H54 (cell line): ENCODE measurements at places on chromosomes 13 and 19.

DNA sequence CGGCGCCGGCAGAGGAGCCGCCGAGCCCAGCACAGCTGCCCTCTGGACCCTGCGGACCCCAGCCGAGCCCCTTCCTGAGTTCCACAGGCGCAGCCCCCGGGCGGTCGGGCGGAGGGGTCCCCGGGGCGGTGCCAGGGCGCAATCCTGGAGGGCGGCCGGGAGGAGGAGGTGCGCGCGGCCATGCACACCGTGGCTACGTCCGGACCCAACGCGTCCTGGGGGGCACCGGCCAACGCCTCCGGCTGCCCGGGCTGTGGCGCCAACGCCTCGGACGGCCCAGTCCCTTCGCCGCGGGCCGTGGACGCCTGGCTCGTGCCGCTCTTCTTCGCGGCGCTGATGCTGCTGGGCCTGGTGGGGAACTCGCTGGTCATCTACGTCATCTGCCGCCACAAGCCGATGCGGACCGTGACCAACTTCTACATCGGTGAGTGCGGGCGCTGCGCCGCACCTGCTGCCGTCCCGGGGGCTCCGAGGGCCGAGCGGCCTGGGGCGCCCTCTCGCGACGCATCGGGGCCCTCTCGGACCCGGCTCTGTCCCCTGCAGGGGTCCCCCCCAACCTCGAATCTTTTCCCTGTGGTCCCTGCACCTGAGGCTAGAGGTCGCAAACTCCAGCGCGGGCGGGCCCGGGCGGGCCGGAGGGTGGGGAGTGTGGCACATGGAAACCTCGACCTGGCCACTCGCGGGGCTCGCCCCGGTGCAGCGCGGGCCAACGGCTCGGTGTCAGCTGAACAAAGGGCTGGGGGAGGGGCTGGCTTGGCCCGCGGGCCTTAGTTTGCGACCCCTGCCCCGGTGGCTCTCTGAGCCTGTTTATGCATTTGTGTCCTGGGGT is at the start of gene KISS1R:
Gene KISS1R (plus strand): TSS at position 11 of the 829 bp plus-strand sequence. CDS start 170 bp downstream, at position 181.
- DNase-seq = no peak

DNA sequence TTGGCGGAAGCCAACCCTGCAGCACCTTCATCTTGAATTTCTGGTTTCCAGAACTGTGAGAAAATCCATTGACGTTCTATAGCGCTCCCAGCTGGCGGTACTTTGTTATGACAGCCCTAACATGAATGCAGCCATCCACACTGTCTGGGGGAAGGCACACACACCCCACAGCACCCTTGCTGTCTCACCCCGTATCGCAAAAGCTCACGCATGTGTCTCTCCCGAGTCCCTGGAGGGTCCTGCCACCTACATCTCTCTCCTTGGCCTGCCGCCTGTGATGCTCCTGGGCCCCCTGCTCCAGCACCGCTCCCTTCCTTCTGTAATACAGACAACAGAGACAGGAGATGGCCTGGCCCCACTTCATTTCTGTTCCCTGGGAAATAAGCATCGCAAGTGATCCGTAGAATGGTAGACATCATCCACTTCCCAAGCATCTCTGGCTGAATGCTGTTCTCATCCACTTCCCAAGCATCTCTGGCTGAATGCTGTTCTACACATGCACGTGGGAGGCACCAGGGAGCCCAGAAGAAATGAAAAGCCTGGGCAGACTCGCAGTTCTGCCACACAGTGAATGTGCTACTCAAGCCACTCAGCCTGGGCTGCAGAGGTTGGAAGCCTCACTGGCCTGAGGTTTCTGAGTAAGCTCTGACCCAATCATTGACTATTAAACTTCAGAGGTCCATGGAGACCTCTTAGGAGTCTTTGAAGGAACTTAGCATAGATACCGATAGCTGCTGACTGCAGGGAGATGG is 29.6 kb downstream of the EPN1 start:
- DNase-seq = no peak

- DNase-seq = no peak
Observed at GRCh38 chr19:3263866-3264265, 39.4 kb downstream of the CELF5 start.

DNA sequence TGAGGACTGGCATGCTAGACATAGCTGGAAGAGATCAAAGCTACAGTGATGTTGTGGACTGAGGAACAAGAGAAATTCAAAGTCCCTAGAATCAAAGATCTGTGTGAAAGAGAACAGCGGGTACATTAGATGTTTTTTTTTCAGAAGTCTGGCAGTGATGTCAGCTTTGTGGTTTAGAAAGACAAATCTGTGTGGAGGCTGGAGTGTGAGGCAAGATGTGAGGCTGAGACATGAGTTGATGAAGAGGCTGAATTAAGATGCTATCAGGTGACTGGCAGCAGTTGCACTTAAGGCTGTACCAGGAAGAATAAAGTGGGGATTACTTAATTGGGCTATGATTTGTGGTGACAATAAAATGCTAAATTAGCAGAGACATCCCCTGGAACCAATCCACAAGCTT is 46.5 kb downstream of the DNAJC3 start:
- no peak for DNase-seq

- no peak for DNase-seq
Observed at GRCh38 chr13:69168436-69168835, 939.2 kb upstream of the ATXN8OS start.

GRCh38 chr13:53112522-53112921 is 83.9 kb downstream of the OLFM4 start:
- no peak for DNase-seq

DNA sequence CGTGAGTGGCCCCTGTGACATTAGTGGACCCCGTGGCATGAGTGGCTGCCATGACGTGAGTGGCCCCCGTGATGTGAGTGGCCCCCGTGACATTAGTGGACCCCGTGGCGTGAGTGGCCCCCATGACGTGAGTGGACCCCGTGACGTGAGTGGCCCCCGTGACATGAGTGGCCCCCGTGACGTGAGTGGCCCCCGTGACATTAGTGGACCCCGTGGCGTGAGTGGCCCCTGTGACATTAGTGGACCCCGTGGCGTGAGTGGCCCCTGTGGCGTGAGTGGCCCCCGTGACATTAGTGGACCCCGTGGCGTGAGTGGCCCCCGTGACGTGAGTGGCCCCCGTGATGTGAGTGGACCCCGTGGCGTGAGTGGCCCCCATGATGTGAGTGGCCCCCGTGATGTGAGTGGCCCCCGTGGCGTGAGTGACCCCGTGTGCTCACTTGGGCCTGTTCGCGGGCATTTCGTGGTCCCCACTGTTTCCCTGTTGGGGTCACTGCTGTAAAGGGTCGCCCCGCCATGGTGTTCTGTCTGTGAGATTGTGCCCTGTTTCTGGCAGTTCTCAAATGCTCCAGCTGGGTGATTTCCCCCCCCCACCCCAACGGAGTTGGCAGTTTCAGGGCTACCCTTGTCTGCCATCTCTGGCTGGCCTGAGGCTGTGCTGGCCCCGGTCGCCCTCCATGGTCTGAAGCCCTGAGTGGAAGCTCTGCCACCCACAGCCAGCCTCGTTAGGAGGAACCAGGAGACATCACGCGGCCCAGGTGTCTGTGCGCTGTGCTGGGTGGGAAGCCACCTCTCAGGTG is 64.2 kb downstream of the MCF2L start:
- no peak for DNase-seq

GRCh38 chr13:76684336-76684735 is 201.9 kb downstream of the KCTD12 start:
- no peak for DNase-seq

DNA sequence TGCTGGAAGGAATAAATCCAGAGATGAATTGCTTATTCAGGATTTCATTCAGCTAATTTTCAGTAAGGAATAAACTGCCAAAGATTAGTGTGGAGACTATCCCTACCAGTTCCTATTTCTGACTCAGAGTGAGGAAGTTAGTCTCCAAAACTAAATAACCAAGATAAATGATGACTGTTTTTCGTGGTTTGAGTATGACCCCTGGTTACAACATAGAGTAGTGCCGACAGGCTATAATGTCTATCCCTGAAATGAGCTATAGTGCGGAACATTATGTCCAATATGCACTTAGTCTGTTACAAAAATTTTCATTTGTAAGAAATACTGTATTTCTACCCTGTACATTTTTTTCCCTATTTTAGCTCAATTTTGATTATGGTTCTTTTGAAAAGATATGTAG is 51.4 kb downstream of the NBEA start:
- DNase-seq = no peak

DNA sequence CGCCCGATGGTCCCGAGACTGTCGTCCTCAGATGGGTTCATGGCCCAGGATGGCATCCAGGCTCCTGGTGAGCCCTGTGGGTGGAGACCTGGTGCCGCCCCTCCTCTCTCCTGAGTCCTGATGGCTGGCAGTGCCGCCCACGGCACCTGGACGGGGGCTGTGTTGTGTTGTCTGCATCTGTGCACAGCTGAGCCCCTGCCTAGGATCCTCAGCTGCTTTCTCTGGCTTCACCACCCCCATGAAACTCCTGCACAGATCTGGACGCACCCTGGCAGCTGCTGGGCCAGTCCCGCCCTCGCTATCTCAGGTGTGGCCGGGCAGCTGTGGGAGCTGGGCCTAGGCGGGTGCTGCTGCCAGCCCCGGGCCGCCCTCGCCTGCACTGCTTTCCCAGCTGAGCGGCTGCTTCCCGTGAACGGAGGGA is 27.7 kb downstream of the MCF2L start:
- no peak for DNase-seq

DNA sequence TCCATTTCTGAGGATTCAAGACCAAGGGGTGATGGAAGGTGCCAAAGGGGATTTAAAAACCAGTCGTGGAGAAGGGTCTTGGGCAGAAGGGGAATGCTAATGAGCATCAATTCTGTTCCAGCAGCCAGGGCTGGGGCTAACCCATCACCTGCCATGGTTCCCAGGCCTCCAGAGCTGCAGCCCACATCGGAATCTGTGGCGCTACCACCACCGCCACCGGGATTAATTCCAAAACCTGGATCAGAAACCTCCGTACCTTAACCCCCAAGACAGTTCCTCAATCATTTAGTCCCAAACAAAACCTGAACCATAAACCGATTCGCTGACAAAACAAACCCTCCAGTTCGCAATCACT is 583 bp downstream of the ZNF615 start:
- DNase-seq = peak; percentile 14

DNA sequence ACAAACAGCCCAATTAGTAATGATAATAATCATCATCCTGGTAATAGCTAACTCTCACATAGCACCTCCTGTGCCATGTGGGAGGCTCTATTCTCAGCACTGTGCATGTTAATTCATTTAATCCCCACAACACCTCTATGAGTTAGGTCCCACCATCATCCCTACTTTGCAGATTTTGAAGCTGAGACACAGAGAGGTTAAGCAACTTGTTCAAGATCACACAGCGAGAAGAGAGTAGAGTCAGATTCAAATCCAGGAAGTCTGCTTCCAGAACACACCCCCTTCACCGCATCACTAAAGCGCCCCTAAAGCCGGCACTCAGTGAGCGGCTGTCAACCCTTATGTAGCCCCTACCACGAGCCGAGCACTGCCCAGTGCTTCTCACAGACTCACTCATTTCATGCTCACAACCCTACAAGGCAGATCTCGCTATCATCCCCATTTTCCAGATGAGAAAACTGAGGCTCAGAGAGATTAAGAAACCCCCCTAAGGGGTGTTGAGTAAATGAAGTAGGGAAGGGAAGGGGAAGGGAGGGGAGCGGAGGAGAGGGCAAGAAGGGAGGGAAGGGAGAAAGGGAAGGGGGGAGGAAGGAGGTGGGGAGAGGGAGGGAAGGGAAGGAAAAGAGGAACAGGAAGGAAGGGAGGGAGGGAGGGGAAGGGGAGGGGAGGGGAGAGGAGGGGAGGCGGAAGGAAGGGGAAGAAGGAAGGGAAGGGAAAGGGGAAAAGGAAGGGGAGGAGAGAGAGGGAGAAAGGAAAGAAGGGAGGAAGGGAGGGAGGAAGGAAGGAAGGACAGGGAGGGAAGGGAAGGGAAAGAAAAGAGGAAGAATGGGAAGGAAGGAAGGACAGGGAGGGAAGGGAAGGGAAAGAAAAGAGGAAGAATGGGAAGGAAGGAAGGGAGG is 16.4 kb downstream of the EMP3 start:
- no peak for DNase-seq

- no peak for DNase-seq
Observed at GRCh38 chr13:112127564-112128330, 60.8 kb downstream of the SOX1 start.

GRCh38 chr13:74732736-74733385 is 598.7 kb upstream of the KLF12 start:
- no peak for DNase-seq

DNA sequence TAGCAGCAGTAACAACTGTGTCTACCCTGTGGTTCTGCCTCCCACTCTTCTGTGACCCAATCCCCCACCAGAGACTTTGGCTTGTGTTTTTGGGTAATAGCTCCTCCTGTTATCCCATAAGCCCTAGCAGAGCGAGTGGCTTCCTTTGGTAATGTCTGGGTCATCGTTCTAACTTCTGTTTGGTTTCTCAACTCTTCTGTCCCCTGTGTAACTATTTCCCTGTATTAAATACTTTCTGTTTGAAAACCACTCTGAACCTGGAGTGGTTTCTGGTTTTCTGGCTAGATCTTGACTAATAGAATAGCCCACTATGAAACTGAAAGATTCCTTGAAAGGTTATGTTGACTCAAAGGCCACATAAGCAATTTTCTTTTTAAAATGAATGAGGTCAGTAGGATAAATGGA is 350.0 kb downstream of the DCT start:
- DNase-seq = no peak

DNA sequence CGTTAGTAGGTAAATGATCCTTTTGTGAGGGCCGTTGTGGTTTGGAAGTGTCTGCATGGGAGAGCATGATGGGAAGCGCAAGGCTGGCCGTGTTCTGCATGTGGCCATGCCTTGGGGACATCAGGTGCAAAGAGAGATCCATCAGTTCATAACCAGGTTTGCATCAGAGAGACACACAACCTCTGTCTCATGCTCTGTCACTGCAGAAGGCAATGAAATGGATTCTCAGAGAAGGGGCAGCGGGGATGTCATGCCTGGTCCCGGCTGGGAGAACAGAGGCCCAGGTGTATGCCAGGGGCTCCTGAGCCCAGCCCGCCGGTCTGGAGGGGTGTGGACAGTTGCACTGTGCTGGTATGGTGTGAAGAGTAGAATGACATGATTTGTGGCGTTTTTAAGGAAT is 60.2 kb downstream of the GGACT start:
- DNase-seq = no peak

- no peak for DNase-seq
Observed at GRCh38 chr13:99293178-99293577, 14.0 kb downstream of the GPR183 start.

DNA sequence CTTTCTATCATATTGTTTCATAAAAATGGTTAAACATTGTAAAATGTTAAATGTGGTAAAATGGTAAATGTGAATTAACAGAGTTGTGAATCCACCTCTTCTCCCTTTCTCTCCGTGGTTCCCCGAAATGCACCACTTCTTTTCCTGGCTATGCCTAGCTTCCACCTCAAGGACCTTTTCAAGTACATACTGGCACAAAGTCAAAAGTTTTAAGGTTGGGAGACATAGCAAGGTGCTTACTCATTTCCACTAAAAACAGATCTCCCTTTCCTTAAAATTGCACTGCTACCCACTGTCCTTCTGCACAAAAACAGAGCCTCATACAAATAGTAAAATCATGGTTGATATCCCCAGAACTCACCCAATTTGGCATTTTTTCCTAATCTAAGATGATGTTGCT is 558.2 kb downstream of the SLITRK6 start:
- DNase-seq = peak; percentile 20

DNA sequence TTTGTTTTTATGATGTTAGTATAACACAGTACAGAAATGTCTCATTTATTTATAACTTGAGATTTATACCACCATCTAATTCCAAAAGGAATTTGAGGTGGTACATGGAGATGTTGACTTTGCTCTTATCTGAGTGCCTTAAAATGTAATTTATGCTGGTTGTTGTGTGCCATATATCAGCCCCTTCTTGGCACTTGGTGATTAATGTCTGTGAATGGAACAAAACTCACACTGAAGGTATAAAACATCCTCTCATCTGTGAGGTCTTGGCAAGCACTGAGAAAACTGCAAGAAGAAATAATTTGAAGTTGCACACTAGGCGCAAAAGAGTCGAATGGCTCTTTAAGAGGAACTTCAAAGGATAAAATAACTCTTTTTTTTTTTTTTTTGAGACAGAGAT is 240.4 kb downstream of the B3GLCT start:
- DNase-seq = no peak
